Subcutaneous preadipocyte (primary cell): ENCODE measurements at places on chromosomes 2 and 18. TPM values are rescaled to one million over a fixed set of nuclear protein-coding genes. Genes with fewer than 3 reads are reported as not detected.

DLX1 gene
- total RNA-seq: under 0.01 and 0.39 TPM in 2 replicates

RAPGEF4 gene
- under 0.01 TPM in 1 of 2 replicates, not detected in the other for total RNA-seq

NGEF gene
- total RNA-seq: 5.9 and 6.2 TPM in 2 replicates

LBX2 gene
- total RNA-seq: 3.3 and 3.9 TPM in 2 replicates

IL36A gene
- not detected in 2 replicates for total RNA-seq

CRACDL gene
- not detected in 2 replicates for total RNA-seq
